ENCODE measurements at places on chromosomes 11 and 22.

DNA sequence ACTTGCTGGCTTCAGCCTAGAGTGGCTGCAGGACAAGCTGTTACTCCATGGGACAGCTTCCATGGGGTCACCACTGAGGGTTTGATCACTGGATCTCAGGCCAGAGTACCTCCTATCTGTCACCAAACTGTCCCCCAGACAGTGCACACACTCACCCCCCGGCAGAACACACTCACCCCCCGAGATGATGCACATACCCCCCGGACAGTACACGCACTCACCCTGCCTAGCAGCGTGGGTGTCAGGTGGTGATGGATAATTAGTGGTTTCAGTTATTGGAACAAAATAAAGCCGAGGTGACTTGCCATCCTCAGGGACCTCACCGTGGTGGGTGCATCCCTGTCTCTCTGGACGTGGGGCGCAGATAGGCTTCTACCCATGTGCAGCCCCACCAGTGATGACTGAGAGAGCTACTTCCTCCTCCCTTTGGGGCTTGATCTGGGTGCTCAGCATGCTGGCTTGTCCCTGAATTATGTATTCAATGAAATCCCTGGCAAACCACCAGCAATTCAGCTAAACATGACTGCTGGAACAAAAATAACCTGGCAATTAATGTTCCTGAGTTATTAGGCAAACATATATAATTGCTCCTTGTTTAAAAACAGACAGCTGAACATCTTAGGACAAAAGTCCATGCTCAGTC is 18.9 kb downstream of the TANGO2 start:
- H3K4me3 ChIP-seq, result no peak overlapping the region
- peaks cover 65% of the 10 kb centered on the region for H3K36me3 ChIP-seq
- no peaks in the 10 kb centered on the region for H3K27me3 ChIP-seq
- H3K27ac ChIP-seq, result no peak overlapping the region
- H3K4me1 ChIP-seq, result peaks cover 4% of the 10 kb centered on the region
- DNase-seq, result no peak

- no peaks in the 10 kb centered on the region for H3K36me3 ChIP-seq
- no peak for DNase-seq
- H3K27me3 ChIP-seq, result no peaks in the 10 kb centered on the region
- no peak overlapping the region for H3K27ac ChIP-seq
- H3K4me3 ChIP-seq, result no peak overlapping the region
Measured at GRCh38 chr11:122362381-122362780, 246.4 kb upstream of the BLID start.

GRCh38 chr22:37331034-37331428 is 48.7 kb downstream of the CYTH4 start:
- no peaks in the 10 kb centered on the region for H3K36me3 ChIP-seq
- H3K4me1 ChIP-seq, result no peaks in the 10 kb centered on the region
- H3K27me3 ChIP-seq, result peaks cover 19% of the 10 kb centered on the region
- no peak overlapping the region for H3K4me3 ChIP-seq
- no peak overlapping the region for H3K27ac ChIP-seq

- DNase-seq, result no peak
- no peaks in the 10 kb centered on the region for H3K36me3 ChIP-seq
Measured at GRCh38 chr11:45440111-45440510, 154.0 kb upstream of the SYT13 start.

DNA sequence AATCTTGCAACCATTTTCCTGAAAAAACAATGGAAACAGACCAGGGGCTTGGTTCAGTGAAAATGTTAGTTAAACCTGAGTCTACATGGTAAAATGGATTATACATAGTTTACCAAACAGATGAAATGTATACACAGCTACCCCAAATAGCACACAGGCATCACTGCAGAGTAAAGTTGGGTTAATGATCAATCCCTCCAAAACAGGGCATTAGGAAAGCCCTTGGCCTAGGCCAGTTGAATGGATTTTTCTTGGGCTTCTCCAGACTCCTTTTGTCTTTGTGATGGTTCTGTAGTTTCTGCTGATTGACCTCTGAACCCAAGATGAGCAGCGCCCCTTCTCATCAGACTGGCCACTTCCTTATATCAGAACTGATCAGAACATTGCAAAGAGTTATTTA is 173.5 kb downstream of the RRAS2 start:
- no peak overlapping the region for H3K27ac ChIP-seq
- no peaks in the 10 kb centered on the region for H3K27me3 ChIP-seq
- peaks cover 29% of the 10 kb centered on the region for H3K4me1 ChIP-seq
- H3K4me3 ChIP-seq, result no peak overlapping the region
- DNase-seq, result no peak
- H3K36me3 ChIP-seq, result no peaks in the 10 kb centered on the region

- no peaks in the 10 kb centered on the region for H3K4me1 ChIP-seq
- H3K4me3 ChIP-seq, result no peak overlapping the region
- H3K27ac ChIP-seq, result no peak overlapping the region
- DNase-seq, result no peak
- H3K36me3 ChIP-seq, result peaks cover 25% of the 10 kb centered on the region
- H3K27me3 ChIP-seq, result no peaks in the 10 kb centered on the region
Measured at GRCh38 chr11:19938169-19938856, 222.0 kb downstream of the DBX1 start.

- peaks cover 21% of the 10 kb centered on the region for H3K4me1 ChIP-seq
- no peak overlapping the region for H3K4me3 ChIP-seq
- H3K27ac ChIP-seq, result peak overlapping the region; percentile 37
- peaks cover 6% of the 10 kb centered on the region for H3K36me3 ChIP-seq
- no peak for DNase-seq
Measured at GRCh38 chr22:30643055-30643875, 7.7 kb downstream of the SLC35E4 start.

DNA sequence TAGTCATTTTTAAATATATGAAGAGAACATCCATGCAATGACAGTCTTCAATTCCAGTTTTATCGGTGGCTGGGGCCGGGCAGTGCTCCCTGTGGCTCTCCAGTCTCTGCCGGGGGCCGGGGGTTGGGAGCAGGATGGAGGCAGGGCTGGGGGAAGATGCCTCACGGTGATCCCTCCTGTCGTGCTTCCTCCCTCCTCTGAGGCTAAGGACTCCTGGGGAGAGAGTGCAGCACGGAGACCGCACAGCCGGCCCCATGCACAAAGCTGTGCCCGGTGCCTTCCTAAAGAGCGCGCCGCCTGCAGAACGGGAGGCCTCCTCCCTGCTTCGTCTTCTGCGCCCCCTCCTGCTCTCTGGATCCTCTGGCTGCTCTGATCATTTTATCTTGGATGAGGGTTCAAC is 20.5 kb downstream of the GAL start:
- no peaks in the 10 kb centered on the region for H3K27me3 ChIP-seq
- no peak for DNase-seq

DNA sequence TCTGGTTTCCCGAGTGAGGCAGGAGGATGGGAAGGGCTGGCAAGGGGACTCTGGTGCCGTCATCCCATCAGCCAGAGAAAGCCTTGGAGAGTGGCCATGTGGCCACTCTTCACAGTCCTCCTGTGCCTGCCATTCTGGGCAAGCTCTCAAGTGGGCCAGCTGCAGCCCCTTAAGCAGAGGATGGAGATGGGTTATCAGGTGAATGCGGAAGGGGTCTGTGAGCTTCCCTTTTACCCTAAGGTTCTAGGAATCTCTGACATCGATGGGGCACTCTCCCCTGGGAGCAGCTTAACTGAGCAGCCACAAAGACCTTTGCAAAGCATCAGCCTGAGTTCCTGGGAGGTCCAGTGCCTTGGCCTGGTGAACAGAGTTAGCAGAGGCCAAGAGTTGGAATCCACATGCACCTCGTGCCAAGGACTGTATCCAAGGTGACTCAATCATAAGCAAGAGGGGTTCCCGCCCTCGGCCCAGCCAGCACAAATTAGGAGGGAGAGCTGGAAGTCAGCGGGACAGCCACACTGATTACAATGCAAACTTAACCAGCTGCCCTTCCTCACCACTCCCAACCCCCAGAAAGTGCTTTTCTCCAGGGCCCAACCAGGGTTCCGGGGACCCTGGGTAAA is 193.6 kb downstream of the BUD13 start:
- H3K4me1 ChIP-seq, result peaks cover 20% of the 10 kb centered on the region
- DNase-seq, result no peak
- no peak overlapping the region for H3K27ac ChIP-seq
- H3K4me3 ChIP-seq, result no peak overlapping the region
- peaks cover 7% of the 10 kb centered on the region for H3K27me3 ChIP-seq

- H3K27me3 ChIP-seq, result no peaks in the 10 kb centered on the region
- no peaks in the 10 kb centered on the region for H3K36me3 ChIP-seq
- no peak overlapping the region for H3K27ac ChIP-seq
- H3K4me1 ChIP-seq, result no peaks in the 10 kb centered on the region
Measured at GRCh38 chr11:104145062-104145461, 18.9 kb downstream of the PDGFD start.

DNA sequence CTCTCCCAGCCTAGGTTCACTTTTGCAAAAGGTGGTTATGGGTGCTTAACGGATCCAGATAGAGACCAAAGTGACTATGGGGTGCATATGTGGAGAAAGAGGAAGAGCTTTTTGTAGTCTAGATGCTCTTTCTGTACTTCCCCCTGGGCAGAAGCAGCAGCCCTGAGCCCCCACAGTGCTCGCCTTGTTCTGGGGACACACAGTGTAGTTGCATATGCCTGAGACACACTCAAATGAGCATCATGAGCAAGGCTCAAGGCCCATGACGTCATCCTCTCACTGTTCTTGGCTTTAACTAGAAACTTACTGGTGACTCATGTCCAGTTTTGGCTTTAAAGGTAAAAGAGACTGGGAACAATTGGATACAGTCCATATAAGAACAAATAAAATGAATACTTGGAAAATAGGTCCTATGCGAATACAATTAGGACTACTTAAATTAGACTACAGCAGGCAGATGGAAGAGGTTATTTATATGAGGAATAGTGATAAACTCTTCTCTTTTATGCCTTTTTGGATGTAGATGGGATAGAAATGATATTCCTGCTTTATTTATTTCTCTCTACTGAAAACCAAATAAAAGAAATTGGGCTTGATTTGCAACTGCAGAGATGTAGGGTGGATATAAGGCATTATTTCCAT is 20.1 kb upstream of the PEX26 start:
- no peaks in the 10 kb centered on the region for H3K4me1 ChIP-seq
- H3K4me3 ChIP-seq, result no peak overlapping the region
- DNase-seq, result peak; percentile 95
- no peaks in the 10 kb centered on the region for H3K36me3 ChIP-seq
- H3K27ac ChIP-seq, result peak overlapping the region; percentile 66
- H3K27me3 ChIP-seq, result no peaks in the 10 kb centered on the region

DNA sequence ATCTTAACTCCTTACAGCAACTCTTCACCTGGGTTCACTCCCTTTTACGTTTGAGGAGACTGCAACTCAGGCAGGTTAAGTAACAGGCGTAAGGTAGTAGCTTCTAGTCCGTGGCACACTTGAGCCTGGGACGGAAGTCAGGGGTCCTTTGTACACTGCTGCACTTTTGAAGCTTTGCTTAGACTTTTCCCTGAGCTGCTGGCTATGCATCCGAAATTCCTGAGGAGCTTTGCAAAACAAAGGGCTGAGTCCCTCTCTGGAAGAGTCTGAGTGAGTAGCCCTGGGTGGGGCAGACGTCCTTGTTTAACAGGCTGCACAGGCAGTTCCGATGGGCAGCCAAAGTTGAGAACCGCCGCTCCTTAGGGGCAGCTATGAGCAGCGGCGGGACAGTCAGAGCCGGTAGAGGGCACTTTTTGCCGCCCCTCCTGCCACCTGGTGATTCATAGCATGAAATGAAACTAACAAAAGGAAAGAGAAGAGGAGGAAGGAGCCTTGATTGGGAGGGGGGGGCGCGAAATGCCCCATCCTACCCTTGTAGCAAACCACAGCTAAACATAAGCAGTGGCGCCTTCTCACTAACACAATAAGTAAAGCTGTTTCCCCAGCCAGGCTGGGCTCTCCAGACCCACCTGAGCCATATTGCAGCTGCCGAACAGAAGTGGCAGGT is 1.4 kb downstream of the TMEM109 start:
- peak overlapping the region; percentile 95 for H3K27ac ChIP-seq
- H3K36me3 ChIP-seq, result peaks cover 10% of the 10 kb centered on the region
- DNase-seq, result peak; percentile 88
- H3K27me3 ChIP-seq, result no peaks in the 10 kb centered on the region
- H3K4me3 ChIP-seq, result peak overlapping the region; percentile 82
- peaks cover 74% of the 10 kb centered on the region for H3K4me1 ChIP-seq

DNA sequence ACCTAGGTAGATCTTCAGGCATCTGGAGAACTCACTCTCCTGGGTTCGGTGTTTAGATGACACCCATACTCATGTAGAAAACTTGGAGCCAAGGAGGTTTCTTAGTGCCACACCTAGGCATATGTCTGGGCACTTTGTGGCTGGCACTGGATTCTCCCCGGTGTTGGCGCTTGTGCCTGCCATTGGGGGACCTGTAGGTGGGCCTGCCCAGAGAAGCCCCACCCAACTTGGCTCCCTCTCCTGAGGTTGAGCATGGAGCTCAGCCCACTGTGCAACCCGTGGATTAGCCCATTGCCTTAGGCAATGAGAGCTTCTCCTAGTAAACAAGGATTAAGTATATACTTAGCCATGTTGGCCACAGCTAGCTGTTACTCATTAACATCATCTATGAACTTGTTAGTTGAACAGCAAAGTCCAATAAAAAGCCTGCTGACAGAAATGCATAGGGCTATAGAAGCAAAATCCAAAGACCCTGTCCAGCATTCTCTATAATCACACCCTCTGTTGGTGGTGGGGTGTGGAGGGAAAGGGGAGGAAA is 335.5 kb upstream of the CHORDC1 start:
- no peaks in the 10 kb centered on the region for H3K27me3 ChIP-seq
- H3K27ac ChIP-seq, result no peak overlapping the region
- H3K36me3 ChIP-seq, result no peaks in the 10 kb centered on the region
- no peak overlapping the region for H3K4me3 ChIP-seq
- no peaks in the 10 kb centered on the region for H3K4me1 ChIP-seq
- DNase-seq, result no peak

- no peak overlapping the region for H3K27ac ChIP-seq
- peaks cover 9% of the 10 kb centered on the region for H3K4me1 ChIP-seq
- peak overlapping the region; percentile 18 for H3K4me3 ChIP-seq
Measured at GRCh38 chr11:118980191-118980881, 8.8 kb downstream of the FOXR1 start.

GRCh38 chr11:130473056-130473794 is 24.8 kb downstream of the ADAMTS15 start:
- H3K4me1 ChIP-seq, result peaks cover 22% of the 10 kb centered on the region
- DNase-seq, result peak; percentile 46
- no peak overlapping the region for H3K27ac ChIP-seq
- no peak overlapping the region for H3K4me3 ChIP-seq
- H3K36me3 ChIP-seq, result peaks cover 58% of the 10 kb centered on the region

GRCh38 chr22:19730198-19730597 is 6.9 kb downstream of the GP1BB start:
- DNase-seq, result no peak
- no peak overlapping the region for H3K27ac ChIP-seq

DNA sequence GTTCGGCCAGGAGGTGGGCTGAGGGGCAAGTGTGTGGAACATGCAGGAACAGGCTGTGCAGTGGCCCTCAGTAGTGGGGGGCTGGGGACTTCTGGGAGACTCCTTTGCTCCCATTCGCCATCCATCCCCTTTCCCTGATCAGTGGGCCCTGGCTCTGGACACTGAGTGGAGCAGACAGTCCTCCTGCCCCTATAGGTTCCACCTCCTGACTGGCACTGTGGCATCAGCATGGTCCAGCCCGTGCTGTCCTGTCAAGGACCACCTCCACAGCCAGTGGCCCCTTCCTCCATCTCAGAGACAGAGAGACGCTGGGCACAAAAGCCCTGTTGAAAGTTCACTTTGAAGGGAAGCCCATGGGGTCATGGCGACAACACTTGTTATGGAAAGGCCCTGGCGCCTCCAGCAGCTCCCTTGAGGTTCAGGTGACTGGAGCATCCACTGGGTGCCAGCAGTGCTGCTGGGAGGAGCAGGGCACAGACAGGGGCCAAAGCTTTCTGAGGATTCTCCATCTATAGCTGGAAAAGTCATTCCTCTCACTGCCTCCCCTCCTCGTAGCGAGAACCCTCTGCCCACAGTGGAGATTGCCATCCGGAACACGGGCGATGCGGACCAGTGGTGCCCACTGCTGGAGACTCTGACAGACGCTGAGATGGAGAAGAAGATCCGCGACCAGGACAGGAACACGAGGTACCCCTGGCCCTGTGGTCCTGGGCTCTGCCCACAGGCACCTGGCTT is 5.6 kb downstream of the DERL3 start:
- H3K4me3 ChIP-seq, result no peak overlapping the region
- H3K27ac ChIP-seq, result peak overlapping the region; percentile 90

Data from right atrium auricular region (tissue), 2 donors.